ENCODE measurements at places on chromosomes 1 and 21. TPM values are rescaled to one million over a fixed set of nuclear protein-coding genes. Genes with fewer than 3 reads are reported as not detected.

- no peak for DNase-seq
Observed at GRCh38 chr1:10498231-10498630, 23.5 kb downstream of the PEX14 start.

- peak; percentile 71 for DNase-seq
Observed at GRCh38 chr1:200550367-200550766, 70.2 kb downstream of the KIF14 start.

DNA sequence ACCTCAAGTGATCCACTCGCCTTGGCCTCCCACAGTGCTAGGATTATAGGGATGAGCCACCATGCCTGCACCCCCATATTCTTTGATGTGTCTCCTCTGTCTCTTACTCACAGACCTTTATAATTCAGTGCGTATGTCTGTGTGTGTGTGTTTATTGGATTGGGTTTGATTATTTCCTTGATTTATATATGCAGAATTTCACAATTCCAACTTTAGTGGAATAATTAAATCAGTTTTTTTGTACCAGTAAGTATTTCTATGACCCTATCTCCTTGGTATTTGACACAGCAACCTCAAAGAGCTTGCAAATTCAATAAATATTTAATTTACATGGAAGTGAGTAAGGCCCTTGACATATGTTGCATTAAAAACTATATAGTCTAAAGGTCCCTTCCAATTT is 333.9 kb upstream of the ADAMTS5 start:
- DNase-seq: no peak

The LCE1B gene
- polyA plus RNA-seq: 0.54 TPM

The FOXO6 gene
- polyA plus RNA-seq: 0.11 TPM

The IL19 gene
- polyA plus RNA-seq: not detected
